ENCODE measurements at places on chromosomes 12 and 14. TPM values are rescaled to one million over a fixed set of nuclear protein-coding genes. Genes with fewer than 3 reads are reported as not detected.

DNA sequence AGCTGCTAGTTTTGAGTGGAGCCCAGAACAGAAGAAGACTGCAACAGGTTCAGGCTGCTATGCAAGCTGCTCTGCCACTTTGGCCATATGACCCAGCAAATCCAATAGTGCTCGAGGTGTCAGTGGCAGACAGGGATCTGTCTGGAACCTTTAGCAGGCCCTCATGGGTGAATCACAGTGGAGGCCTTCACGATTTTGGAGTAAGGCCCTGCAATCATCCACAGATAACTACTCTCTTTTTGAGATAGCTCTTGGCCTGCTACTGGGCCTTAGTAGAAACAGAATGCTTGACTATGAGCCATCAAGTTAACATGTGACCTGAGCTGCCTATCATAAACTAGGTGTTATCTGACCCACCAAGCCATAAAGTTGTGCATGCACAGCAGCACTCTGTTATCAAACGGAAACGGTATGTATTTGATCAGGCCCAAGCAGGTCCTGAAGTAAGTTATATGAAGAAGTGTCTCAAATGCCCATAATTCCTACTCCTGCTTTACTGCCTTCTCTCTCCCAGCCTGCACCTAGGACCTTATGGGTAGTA is 116.9 kb upstream of the CCDC196 start:
- H3K27me3 ChIP-seq: no peaks in the 10 kb centered on the region
- no peak overlapping the region for H3K4me3 ChIP-seq
- H3K36me3 ChIP-seq: no peaks in the 10 kb centered on the region
- DNase-seq: no peak
- no peaks in the 10 kb centered on the region for H3K4me1 ChIP-seq

- H3K36me3 ChIP-seq: no peaks in the 10 kb centered on the region
- H3K27me3 ChIP-seq: no peaks in the 10 kb centered on the region
- H3K4me1 ChIP-seq: no peaks in the 10 kb centered on the region
- no peak overlapping the region for H3K27ac ChIP-seq
- no peak overlapping the region for H3K4me3 ChIP-seq
Measured at GRCh38 chr14:99531251-99532096, 50.3 kb downstream of the CCNK start.

DNA sequence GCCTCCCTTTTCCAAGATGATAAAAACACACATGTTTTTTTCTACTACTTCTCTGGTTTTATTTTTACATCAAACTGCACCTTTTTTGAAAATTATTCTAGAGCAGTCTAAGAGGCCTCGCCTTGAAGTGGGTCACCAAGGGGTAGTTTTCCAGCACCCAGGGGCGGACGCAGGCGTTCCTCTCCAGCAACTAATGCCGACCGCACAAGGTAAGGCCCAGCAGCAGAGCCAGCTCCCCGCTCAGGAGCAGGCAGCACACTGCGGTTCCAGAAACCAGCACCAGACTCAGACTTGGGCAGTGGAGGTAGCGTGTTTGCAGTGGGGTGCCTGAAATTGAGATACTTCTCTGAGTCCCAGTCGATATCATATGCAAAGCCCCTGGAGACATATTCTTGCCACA is 31.6 kb downstream of the EP400 start:
- peaks cover 2% of the 10 kb centered on the region for H3K4me1 ChIP-seq
- peaks cover 34% of the 10 kb centered on the region for H3K36me3 ChIP-seq
- no peak overlapping the region for H3K27ac ChIP-seq
- no peak for DNase-seq
- no peaks in the 10 kb centered on the region for H3K27me3 ChIP-seq
- H3K4me3 ChIP-seq: no peak overlapping the region

The KRT74 gene
- total RNA-seq: not detected

DNA sequence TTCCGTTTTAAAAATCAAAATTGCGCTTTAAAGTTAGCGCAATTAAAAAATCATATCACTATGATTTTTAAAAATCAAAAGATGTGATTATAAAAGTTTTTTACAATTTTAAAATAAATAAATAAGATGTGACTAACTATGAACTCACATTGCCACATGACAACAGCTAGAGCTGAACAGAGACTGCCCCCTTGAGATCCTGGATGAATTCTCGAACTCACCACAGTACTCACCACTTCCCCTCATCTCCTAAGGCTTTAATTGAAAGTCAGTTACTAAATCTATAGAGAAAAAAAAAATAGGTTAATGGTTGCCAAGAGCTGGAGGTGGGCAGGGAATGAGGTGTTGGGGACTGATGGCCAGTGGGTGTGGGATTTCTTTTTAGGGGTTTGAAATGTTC is 384.2 kb downstream of the ZFP36L1 start:
- H3K4me3 ChIP-seq: no peak overlapping the region
- no peaks in the 10 kb centered on the region for H3K27me3 ChIP-seq
- DNase-seq: no peak
- no peak overlapping the region for H3K27ac ChIP-seq

- no peaks in the 10 kb centered on the region for H3K27me3 ChIP-seq
- no peaks in the 10 kb centered on the region for H3K4me1 ChIP-seq
- no peak for DNase-seq
Measured at GRCh38 chr12:122276242-122276641, 9.9 kb upstream of the VPS33A start.

DNA sequence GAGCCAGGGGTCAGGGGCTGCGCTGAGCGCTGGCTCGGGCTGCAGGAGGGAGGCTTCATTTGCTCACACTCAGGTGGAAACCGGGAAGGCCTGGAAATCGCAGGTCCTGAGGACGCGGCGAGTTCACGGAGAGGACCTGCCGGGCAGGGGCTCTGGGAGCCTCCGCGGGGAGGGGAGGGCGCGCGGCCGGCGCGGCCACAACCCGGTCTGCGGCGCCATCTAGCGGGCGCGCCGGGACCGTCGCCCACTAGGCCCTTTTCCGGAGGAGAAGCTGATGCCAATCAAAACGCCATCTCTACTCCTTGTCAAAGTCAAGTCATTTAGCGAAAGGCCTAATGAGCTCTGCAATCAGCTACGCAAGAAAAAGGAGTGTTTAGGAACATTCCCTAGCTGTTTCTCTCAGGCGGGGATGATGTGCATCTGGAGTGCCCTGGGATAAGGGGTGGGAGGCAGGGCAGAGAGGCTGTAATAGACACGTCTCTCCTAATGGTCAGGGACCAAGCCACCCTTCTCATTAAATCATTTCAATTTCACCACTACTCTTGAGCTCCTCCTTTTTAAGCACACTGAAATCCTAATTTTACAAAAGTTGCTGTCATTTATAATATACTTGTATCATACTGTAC is 885.8 kb upstream of the TMEM132C start:
- H3K4me1 ChIP-seq: peaks cover 4% of the 10 kb centered on the region
- no peaks in the 10 kb centered on the region for H3K36me3 ChIP-seq
- peak; percentile 56 for DNase-seq
- H3K27me3 ChIP-seq: peaks cover 2% of the 10 kb centered on the region

DNA sequence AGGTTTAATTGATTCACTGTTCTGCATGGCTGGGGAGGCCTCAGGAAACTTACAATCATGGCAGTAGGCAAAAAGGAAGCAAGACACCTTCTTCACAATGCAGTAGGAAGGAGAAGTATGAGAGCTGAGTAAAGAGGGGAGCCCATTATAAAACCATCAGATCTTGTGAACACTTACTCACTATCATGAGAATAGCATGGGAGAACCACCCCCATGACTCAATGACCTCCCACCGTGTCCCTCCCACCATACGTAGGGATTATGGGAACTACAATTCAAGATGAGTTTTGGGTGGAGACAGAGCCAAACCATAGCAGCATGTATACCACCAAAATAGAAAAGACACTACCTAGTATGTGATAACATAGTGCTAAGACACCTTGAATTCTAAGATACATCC is 2.9 kb upstream of the HMGA2 start:
- H3K4me3 ChIP-seq: no peak overlapping the region
- peaks cover 44% of the 10 kb centered on the region for H3K27me3 ChIP-seq
- no peaks in the 10 kb centered on the region for H3K36me3 ChIP-seq
- peaks cover 14% of the 10 kb centered on the region for H3K4me1 ChIP-seq

DNA sequence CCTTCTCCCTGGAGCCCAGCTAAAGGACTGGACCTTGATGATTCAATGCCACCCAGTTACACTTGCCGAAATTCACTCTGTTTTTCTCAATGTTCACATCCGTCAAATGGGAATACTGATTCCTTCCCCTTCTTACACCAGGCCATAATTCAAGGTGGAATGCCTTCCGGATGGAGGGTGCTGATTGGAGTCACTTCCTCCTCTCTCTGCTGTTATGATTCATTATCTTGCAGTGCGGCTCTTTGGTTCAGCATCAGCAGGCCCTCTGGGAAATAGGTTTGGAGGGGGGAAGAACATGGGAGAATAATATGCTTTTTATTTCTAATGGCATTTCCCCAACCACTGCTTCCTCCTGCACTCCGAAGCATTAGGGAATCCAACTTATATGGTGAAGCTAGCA is 390.6 kb upstream of the TBX3 start:
- H3K36me3 ChIP-seq: no peaks in the 10 kb centered on the region
- no peak for DNase-seq
- no peaks in the 10 kb centered on the region for H3K4me1 ChIP-seq
- no peaks in the 10 kb centered on the region for H3K27me3 ChIP-seq

The DAO gene
- total RNA-seq: not detected

GRCh38 chr14:57171363-57171762 is 97.3 kb downstream of the EXOC5 start:
- no peaks in the 10 kb centered on the region for H3K36me3 ChIP-seq
- DNase-seq: no peak
- no peak overlapping the region for H3K4me3 ChIP-seq
- H3K27ac ChIP-seq: no peak overlapping the region

GRCh38 chr12:84397263-84397662 is 515.3 kb downstream of the SLC6A15 start:
- no peaks in the 10 kb centered on the region for H3K27me3 ChIP-seq
- DNase-seq: no peak
- no peaks in the 10 kb centered on the region for H3K4me1 ChIP-seq
- H3K4me3 ChIP-seq: no peak overlapping the region
- H3K36me3 ChIP-seq: no peaks in the 10 kb centered on the region
- no peak overlapping the region for H3K27ac ChIP-seq

The GARIN6 gene
- not detected for total RNA-seq

All from activated CD4-positive, alpha-beta memory T cell treated with anti-CD3 and anti-CD28 coated beads, Interleukin-2, amount 10 ng/mL, durations not matched to agents 7 days and 5 days (primary cell).